ENCODE measurements at places on chromosomes 12 and 14.

GRCh38 chr12:27342536-27342935 is 9.9 kb downstream of the BMAL2 start:
- no peak for DNase-seq

- no peak for DNase-seq
Observed at GRCh38 chr12:22334410-22335100, at the start of gene ST8SIA1. TSS of gene ST8SIA1 (minus strand) at chr12:22334707. CDS start at chr12:22334232, 475 bp downstream.

GRCh38 chr12:102441077-102441596 is 39.2 kb downstream of the IGF1 start:
- no peak for DNase-seq

- DNase-seq: no peak
Observed at GRCh38 chr12:119156401-119157044, 22.2 kb upstream of the HSPB8 start.

GRCh38 chr12:47303207-47303606 is 223.4 kb upstream of the AMIGO2 start:
- DNase-seq: no peak

GRCh38 chr12:119328111-119328510 is 6.4 kb upstream of the CCDC60 start:
- no peak for DNase-seq

GRCh38 chr12:32252199-32253073 is 145.8 kb downstream of the BICD1 start:
- DNase-seq: no peak

DNA sequence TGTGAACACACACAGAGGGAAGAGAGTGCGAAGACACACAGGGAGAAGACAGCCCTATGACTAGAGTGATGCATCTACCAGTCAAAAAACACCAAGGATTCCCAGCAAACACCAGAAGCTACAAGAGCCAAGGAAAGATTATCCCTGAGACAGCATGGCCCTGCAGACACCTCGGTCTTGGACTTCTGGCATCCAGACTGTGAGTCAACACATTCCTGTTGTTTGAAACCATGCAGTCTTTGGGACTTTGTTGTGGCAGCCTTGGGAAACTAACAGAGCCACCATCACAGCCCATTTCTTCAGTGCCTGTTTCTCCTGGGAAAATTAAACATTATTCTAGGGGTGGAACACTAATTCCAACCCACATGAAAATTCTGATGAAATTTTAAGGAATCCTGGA is 220.6 kb downstream of the GXYLT1 start:
- DNase-seq: no peak

- no peak for DNase-seq
Observed at GRCh38 chr12:58097741-58098140, 156.4 kb downstream of the ATP23 start.

DNA sequence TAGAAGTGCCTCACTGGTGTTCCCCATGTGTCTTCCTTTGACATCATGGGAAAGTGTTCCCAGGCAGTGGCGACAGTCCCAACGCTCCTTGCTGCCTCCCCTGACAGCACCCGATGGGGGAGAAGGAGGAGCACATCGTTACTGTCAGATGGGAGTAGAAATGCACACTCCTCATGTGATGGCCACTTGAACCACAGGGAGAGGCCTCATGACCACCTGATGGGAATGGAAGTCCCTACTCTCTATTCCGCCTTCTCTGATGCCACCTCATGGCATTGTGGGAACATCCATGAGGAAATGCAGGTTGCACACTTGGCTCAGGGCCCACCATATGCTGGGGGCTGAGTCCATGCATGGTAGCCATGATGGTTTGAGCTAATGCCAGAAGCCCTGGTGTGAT is 14.3 kb upstream of the CORO1C start:
- no peak for DNase-seq

- no peak for DNase-seq
Observed at GRCh38 chr12:64566831-64567517, 43.3 kb upstream of the RASSF3 start.

- DNase-seq: no peak
Observed at GRCh38 chr14:82239223-82239622, 705.6 kb upstream of the SEL1L start.

- no peak for DNase-seq
Observed at GRCh38 chr14:91817566-91818325, 49.6 kb downstream of the TC2N start.

DNA sequence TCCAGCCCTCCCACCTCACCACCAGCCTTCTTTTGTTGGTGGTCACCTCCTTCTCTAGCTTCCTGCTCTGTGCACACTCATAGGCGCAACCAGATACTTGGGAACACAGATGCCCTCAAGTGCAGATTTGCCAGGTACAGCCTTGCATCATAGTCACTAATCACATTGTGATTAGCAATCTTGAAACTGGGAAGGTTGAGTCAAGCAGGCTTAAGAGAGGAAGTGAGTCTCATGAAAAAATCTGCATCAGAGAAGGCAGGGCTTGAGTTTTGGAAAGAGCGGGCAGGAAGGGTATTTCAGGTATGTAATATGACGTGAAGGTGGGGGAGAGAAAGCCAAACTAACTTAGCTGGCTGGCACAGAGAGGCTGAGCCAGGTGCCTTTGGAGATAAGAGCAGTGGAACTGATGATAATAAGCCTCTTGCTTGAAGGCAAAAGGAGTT is 2.7 kb upstream of the RABGGTA start:
- no peak for DNase-seq

GRCh38 chr12:23576372-23576771 is 373.1 kb downstream of the SOX5 start:
- DNase-seq: no peak

- DNase-seq: no peak
Observed at GRCh38 chr12:59372956-59373355, 222.9 kb upstream of the SLC16A7 start.

DNA sequence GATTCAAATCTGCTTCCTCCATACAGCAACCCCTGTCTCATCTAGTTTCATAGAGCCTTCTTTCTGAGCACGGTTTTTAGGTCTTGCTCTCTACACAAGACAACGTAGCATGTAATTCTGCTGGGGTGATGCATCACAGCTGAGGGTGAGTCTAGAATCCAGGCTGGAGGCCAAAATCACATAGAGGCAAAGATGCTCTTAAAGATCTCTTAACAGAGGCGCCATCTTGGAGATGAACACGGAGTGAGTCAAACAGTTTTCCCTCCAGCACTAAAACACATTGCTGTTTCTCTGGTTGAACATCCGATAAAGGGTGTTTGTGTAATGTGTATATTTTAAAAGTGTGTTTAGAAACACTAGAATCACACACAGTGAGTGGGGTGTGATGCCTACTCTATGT is 78.9 kb downstream of the NOS1 start:
- no peak for DNase-seq

DNA sequence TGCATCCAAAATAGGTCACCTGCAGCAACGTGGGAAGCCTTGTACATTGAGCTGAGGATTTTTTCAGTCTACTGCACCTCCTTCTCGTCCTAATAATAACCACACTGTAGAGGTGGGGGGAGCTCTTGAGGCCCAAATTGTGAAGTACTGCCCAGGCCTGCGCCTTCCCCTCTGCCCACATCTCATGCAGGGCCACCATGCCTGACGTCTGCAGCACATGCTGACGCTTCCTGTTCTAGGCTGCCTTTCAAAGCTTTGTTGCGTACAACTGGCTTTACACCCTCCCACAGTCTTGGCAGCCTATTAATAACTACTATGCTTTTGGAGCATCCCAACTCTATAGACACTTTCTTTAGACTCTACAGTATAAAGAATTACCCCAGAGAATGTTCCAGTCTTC is 26.5 kb upstream of the TTC7B start:
- no peak for DNase-seq

GRCh38 chr14:101215927-101216326 is 312.4 kb upstream of the RTL1 start:
- no peak for DNase-seq

DNA sequence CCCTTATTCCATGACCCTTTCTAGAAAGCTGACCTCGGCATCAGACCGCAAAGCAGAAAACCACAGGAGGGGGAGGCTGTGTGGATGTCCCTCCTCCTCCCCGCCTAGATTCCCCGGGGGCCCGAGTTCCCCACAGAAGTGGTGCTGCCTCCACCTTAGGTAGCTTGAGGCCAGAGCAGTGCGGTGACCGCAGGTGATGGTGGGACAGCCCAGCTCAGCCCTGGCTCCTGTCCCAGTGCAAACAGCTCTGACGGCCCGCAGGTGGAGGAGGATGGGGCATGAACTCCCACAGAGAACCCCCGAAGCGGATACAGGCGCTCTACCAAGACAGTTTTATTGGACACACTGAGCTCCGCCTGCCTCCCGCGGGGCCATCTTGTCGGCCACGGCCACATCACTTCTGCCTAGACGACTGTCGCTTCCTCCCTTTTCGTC is 19.5 kb downstream of the ARL6IP4 start:
- DNase-seq: no peak

DNA sequence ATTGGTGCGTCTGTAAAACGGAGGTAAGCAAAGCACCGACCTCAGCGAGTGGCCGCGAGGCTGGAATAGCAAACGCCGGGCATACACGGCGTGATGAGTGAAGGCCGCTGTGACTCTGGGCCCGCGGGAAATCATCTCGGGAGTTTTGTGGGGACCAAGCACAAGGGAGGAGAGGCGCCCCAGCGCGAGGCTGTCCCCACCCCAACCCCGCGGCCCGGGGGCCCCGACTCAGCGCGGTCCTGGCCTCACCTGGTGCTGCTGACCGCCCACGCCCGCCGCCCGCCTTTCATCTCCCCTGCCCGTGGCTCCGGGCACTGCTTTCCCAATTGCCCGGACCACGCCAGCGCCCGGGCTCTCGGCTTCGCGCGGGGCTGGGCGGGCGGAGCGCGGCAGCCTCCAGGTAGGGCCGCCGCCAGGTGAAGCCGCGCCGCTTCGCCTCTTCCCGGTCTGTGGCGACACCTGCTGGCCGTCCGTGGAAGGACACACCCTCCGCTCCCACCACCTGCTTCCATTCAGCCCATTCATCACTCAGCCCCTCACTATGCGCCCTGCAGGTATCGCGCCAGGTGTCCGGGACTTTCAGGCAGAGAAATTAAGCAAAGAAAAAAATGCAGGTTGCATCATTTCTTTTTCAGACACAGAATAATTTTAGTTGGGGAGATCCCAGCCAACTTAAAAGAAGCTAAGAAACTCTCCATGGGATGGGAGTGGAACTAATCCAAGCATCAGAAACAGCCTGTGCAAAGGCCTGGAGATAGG is 360.4 kb downstream of the MED13L start:
- peak; percentile 54 for DNase-seq

DNA sequence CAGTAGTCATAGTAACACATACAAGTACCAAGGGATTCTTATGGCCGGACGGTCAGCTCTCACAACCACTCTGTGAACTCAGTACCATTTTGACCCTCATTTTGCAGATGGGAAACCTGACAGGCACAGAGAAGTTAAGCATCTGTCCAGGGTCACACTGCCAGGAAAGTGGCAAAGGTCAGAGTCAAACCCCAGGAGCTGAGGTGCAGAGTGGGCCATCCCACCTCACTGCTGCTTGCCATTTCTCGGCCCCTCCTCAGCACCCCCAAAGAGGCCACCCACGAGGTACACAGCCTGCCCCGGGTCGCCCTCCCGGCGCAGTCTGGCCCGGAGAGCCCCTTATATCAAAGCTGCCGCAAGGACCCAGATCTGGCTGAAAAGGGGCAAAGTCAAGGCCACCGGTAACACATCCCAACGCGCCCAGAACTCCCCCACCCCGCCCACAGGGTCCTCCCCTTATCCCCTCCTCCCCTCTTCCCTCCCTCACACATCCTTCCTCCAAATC is 1.7 kb downstream of the NCOR2 start:
- DNase-seq: no peak

- peak; percentile 69 for DNase-seq
Observed at GRCh38 chr12:54579696-54580333, 8.6 kb downstream of the PPP1R1A start.

DNA sequence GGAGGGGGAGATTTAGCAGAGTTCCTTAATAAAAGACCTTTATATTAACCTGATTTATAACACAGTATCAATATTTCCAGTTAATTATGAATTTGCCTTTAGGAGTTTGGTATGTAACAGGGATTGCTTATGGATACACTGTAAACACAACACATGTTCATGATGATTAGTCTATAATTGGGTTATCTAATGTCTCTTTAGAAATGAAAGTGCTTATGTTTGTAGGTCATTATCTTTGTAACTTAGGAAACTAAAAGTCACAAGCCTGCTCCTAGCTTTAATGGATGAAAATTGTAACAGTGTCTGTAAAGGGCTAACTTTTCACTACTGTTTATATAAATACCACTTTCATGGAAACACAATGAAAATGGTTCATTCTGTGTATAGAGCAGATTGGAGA is 9.4 kb downstream of the PDE3A start:
- DNase-seq: no peak

- DNase-seq: no peak
Observed at GRCh38 chr12:124369055-124369826, 74.3 kb downstream of the RFLNA start.

DNA sequence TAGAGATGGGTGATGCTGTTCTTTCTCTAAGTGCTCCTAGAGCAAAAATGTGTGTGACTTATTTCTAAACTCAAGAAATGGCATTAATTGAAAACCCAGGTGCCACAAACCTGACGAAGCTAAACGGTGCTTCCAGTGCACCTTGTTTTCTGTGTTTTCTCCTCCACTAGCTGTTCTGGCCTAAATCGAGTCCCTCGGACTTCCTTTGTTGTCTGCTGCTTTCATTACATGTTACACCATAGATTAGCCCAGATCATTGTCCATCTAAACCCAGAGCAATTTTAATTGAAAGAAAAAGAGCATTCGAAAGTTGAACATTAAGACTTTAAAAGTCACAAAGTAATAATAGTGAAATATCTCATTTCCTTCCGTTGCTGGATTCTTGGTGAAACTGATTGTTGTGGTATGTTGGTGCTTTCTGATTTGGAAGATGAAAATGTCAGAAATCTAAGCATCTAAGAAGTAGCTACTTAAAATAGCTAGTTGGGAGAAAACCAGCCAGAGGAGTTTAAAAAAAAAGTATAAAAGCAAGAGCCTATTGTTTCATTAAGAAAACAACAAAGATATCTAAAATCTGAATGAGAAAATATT is 219.6 kb upstream of the G2E3 start:
- DNase-seq: no peak

- DNase-seq: no peak
Observed at GRCh38 chr12:59182658-59183455, 262.6 kb upstream of the LRIG3 start.

Data from effector CD8-positive, alpha-beta T cell (primary cell).